A549 (cell line): ENCODE measurements at places on chromosomes 3 and 15.

GRCh38 chr3:141240286-141240685 is 8.7 kb downstream of the PXYLP1 start:
- no peak for DNase-seq

GRCh38 chr3:177551431-177551836 is 354.2 kb upstream of the TBL1XR1 start:
- DNase-seq: no peak

DNA sequence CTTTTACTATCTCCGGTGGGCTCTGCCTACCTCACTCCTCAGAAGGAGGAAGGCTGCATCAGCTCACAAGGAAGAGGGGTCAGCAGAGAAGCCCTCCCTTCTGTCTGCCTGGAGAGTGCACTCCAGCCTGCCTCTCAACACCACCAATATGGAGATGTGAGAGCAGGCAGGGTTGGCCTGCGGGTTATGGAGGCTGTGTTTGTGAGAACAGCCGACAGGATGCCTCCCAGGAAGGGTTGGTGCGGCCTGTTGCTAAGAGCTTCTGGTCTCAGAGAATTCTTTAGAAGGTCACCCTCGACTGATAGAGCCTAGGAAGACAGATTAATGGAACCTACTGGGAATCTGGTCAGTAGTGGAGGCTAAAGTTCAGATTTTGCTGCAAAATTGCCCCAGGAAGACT is 326.1 kb downstream of the NTRK3 start:
- no peak for DNase-seq

DNA sequence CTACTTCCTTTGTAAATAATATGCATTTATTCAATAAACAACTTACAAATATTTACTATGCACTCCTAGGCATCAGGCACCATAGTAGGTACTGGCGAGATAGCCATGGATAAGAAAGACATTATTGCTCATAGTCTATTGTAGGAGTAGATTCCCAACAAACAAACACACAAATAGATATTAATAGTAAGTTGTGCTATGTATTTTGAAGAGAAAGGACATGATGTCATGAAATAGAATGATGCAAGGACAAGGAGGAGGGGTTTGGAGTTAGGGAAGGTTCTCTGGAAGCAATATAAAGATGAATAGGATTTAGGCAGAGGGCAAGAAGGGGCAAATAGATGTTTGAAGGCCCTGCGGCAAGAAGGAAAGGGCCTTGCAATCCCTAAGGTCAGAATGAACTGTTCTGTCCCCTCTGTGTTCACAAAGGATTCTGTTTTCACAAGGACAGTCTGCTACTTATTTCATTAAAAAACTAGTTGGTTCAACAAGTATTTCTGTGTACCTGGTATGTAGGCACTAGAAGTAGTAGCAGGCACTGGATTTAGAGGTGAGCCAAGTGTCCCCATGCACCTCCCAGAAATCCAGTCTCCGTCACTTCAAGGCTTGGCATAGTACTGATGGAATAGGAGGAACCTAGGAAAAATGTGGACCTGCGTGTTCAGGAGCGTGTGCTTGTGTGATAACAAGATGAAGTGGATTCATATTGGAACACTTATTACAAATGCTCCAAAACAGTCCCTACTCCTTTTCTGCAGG is 231.8 kb upstream of the TPRG1 start:
- no peak for DNase-seq

DNA sequence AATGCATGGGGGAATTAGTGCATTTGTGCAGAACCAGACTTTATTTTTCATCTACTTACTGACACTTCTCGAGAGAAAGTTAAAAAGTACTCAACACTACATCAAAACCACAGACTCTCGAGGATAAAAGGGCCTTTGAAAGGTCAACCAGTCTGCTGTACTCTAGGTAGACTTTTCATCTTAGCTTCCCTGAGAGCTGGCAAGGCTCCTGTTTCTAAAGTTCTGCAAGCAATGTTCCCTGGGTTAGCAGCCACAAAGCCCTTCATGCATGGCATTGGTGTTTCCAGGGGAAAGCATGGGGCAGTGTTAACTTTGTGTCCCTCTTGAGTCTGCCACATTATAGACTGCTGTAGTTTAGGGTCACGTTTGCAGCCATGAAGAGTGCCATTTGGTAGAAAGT is 106.4 kb upstream of the PFN2 start:
- DNase-seq: no peak
